ENCODE measurements at places on chromosomes 12 and 14.

GRCh38 chr12:3491938-3492792 lies 1.2 kb downstream of the PRMT8 start:
- DNase-seq = no peak

DNA sequence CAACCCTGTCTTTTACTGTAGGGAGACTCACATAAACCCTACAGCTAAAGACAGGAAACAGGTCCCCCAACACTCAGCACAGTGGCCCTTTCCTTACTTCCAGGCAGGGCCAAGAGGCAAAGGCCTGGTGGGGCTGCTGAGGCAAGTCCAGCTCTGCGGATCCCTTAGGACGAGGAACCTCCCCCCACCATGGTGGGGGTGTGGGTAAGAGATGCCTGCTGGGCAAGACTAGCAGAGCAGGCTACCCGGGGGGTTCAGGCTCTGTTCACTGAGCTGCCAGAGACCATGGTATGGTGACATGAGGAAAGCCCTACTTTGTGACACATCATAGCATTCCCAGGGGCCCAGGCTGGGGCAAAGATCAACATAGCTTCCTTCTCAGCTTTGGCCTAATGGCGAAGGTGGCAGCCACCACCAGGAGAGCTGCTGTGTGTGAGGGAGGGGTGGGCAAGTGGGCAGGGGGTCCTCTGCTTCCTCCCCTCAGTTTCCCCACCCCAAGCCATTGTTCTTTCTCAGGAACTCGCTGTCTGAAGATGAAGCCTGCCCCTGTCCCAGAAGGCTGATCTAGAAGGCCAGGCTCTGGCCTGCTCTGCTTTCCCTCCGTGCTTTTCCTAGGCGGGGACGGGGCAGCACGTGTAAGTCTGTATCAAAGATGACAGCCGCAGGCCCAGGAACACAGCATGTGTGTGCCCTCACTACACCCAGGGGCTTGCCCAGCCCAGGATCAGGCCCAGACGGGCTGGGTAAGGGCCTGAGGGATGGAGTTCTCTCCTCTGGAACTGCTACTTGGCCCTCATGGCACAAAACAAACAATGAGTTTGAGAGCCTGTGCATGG lies 10.1 kb upstream of the TINF2 start:
- DNase-seq = no peak

- DNase-seq = no peak
Measured at GRCh38 chr12:108484845-108485244, 30.2 kb upstream of the FICD start.

DNA sequence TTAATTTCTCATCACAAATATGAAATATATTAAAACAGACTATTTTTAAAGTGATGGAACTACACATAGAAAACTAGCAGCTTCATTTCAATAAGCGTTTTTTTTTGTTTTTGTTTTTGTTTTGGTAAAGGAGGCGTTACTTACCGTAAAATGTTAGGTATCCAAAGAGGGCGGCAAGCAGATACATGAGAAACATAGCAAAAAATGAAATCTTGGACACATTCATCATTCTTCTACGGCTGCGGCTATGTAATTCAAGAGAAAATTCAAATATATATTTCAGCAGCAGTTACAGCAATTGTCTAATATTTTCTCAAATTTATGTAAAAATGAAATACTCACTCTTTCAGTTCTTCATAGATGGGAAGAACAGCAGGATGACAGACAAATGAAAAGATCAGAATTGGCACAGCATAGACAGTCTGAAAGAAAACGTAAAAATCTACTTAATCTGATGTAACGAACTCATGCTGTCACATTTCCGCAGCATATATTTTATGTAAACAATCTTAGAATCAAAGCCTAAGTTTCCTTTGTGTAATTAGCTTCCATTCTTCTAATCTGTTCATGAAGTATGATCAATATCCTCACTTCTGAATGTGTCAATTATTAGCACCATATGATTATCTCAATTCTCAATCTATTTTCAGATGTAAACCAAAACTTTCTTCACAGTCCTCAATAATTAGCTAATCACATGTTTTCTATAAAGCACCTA lies 8.8 kb downstream of the SLC38A2 start:
- DNase-seq = no peak

DNA sequence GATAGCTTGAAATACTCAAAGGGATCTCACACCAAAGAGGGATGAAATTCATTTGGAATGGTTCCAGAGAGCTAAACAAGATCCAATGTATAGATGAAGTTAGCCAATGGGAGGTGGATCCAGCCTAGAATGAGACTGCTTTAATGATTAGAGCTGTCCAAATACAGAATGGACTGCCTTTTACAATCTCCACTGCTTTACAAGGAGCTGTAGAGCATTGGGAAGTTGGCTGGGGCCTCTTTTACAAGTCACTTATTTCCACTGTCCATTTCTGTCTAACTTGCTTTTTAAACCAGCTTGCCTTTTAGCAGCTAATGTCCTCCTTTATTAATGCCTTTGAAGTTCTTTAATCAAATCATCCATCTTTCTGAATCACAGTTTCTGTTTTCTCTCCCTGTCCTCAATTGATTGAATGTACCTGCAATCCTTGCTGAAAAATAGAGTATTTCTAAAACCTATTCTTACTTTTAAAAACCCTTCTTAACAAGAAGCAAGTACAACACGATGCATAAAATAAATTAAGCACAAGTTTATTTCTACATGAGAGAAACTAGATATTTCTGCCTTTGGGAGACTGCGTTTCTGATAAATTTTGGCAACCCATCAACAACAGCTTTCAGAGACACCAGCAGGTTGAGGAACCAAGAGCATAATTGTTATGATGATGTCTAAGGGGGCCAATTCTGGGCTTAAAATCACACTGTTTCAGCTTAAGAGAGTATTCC lies 3.4 kb upstream of the ATP2A2 start:
- DNase-seq = no peak

GRCh38 chr14:95690815-95691214 lies 4.6 kb downstream of the TCL1B start:
- no peak for DNase-seq

DNA sequence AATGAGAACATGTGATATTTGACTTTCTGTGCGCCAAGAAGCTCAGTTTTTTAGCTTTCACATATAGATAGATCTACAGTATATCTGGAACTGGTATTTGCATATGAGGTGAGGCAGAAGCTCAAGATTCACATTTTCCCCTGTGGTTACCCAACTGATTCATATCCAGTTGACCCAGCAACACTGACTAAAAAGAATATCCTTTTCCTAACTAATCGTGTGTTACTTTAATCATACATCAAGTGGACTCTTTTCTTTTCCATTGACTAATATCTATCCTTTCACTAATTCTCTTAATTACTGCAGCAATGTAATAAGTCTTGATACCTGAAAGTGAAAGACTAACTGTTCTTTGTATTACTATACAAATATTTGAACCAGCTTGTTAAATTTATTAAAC lies 236.1 kb downstream of the AEBP2 start:
- no peak for DNase-seq

DNA sequence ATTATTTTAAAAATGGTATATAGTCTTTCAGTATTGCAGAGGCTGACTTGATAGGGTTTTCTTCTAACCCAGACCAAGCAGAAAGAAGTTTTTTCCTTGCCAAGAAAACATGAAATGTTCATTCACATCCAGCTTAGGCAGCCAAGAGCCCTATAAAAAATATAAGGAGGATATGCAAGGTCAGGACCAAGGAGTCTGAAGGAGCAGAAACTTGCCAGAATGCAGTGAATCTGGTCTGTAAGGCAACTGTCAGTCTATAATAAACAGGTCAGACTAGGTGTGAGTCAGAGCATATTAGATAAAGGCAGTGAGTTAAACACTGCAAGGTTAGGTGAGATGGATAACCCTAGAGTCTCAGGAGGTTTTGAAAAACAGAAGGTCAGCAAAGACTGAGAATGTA lies 645.5 kb downstream of the C12orf50 start:
- DNase-seq = no peak

- no peak for DNase-seq
Measured at GRCh38 chr14:82398256-82398655, 864.6 kb upstream of the SEL1L start.

DNA sequence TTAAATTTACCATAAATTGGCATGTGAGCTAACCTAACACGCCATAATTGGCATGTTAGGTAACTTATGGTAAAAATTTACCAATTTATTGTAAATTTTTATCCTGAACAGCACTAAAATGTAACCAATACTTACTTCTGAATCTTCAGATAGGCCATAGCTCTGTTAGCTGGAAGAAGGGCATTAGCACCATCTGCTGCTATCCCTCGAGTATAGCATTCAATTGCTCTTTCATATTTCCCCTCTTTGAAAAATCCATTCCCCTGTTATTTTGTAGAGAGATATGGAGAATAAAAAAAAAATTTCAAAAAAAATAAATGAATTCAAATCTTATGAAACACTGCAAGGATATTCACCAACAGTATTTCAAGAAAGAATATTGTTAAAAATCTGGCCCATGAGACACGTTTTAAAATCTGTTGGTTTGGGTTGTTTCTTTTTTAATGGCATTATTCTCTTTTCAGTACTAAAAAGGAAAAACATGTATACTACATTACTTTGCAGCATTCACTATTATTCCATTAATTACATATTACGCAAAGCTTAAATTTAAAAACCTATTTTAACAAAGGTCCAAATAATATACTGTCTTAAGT lies 19.1 kb downstream of the RPAP3 start:
- no peak for DNase-seq
